Kidney (tissue), 22 donors: ENCODE measurements at places on chromosomes 6 and 20. TPM values are rescaled to one million over a fixed set of nuclear protein-coding genes. Genes with fewer than 3 reads are reported as not detected.
A peak's percentile ranks its signal among the peaks of the same experiment; 100 is the strongest.

- no peak for DNase-seq
These were observed 228.4 kb upstream of the EYS start for GRCh38 chr6:65935412-65935811.

- DNase-seq = peak; percentile 44
These were observed 2.6 kb upstream of the TBX18 start for GRCh38 chr6:84766799-84767525.

- no peak for DNase-seq
These were observed 23.5 kb upstream of the SMIM29 start for GRCh38 chr6:34272013-34272926.

Gene CRISP3
- not detected for polyA plus RNA-seq
